ENCODE measurements at places on chromosomes 12 and 14. TPM values are rescaled to one million over a fixed set of nuclear protein-coding genes. Genes with fewer than 3 reads are reported as not detected.

The DHH gene
- not detected for total RNA-seq

The SNW1 gene
- 54.3 TPM for total RNA-seq

The KRT72 gene
- total RNA-seq, result not detected

The PTHLH gene
- not detected for total RNA-seq

The MFAP5 gene
- total RNA-seq, result 1.8 TPM

The SERPINA5 gene
- under 0.01 TPM for total RNA-seq

The KRT6C gene
- total RNA-seq, result not detected

The ART4 gene
- not detected for total RNA-seq

The RFLNA gene
- total RNA-seq, result 0.34 TPM

The RARG gene
- total RNA-seq, result 27.4 TPM

The TEP1 gene
- 7.0 TPM for total RNA-seq

The LTB4R2 gene
- total RNA-seq, result 3.0 TPM

The MYF5 gene
- not detected for total RNA-seq

The ACRBP gene
- total RNA-seq, result 0.89 TPM

The STYK1 gene
- not detected for total RNA-seq

The ITGB7 gene
- total RNA-seq, result under 0.01 TPM

The NID2 gene
- total RNA-seq, result 85.0 TPM

The SERPINA9 gene
- total RNA-seq, result not detected

The PRR4 gene
- 0.34 TPM for total RNA-seq

The RNFT2 gene
- total RNA-seq, result 5.2 TPM

The TRHDE gene
- total RNA-seq, result 12.5 TPM

The SENP1 gene
- total RNA-seq, result 14.1 TPM

The COL2A1 gene
- 0.17 TPM for total RNA-seq

The SCNN1A gene
- 0.67 TPM for total RNA-seq

The ABCC9 gene
- 0.34 TPM for total RNA-seq

The PZP gene
- total RNA-seq, result not detected

The CCNT1 gene
- total RNA-seq, result 12.5 TPM

The DDIT3 gene
- 48.3 TPM for total RNA-seq

The CLSTN3 gene
- total RNA-seq, result 6.1 TPM

The SPIC gene
- not detected for total RNA-seq

The TAS2R10 gene
- 0.67 TPM for total RNA-seq

The TARBP2 gene
- 48.4 TPM for total RNA-seq

The TMEM106C gene
- 82.0 TPM for total RNA-seq

The TMPRSS12 gene
- total RNA-seq, result not detected

The NRXN3 gene
- 0.15 TPM for total RNA-seq

The KRT2 gene
- not detected for total RNA-seq

The OR6C2 gene
- total RNA-seq, result not detected

The DNAAF2 gene
- total RNA-seq, result 10.1 TPM

The CARMIL3 gene
- under 0.01 TPM for total RNA-seq

The GDF3 gene
- not detected for total RNA-seq

The ABCD2 gene
- total RNA-seq, result 0.15 TPM

The ATP5F1B gene
- total RNA-seq, result 585 TPM

The KRT73 gene
- not detected for total RNA-seq

Measured in bronchus fibroblast of lung (primary cell).